ENCODE measurements at places on chromosomes 16 and 17.

DNA sequence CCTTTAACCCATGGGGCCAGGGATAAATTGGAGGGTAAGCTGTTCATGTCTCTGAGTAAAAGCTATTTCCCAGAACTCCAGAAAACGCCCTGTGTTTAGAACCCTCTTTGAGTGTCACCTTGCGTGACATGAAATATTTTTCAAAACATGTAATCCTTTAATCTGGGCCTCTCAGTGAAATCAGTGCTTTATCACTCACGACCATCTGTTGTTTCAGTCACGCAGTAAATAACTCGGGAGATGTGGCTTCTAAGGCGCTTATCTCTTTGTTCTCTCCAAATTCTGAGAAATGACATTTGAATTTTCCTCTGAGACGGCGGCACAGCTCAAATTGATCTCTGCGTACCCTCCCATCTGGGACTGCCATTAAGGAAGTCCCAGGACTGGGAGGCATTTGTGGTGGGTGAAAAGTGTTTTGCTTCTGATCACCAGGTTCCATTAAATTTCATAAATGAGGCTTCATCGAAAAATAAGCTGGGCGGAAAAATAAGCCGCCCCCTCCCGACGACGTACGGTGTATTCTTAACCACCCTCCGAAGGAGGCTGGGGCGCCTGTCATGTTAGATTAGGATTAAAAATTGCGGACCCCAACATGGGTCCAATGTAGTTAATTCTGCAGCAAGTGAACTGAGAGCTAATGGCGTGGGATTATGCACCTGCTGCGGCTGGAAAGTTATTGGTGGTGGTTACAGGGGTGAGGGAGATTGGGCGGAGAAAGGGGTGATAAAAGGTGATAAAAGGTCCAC lies 12.7 kb downstream of the WFDC1 start:
- no peak for DNase-seq

- DNase-seq, result no peak
Observed at GRCh38 chr16:8374586-8375231, 215.6 kb downstream of the TMEM114 start.

- peak; percentile 38 for DNase-seq
Observed at GRCh38 chr16:67399749-67400704, 6.7 kb upstream of the TPPP3 start.

DNA sequence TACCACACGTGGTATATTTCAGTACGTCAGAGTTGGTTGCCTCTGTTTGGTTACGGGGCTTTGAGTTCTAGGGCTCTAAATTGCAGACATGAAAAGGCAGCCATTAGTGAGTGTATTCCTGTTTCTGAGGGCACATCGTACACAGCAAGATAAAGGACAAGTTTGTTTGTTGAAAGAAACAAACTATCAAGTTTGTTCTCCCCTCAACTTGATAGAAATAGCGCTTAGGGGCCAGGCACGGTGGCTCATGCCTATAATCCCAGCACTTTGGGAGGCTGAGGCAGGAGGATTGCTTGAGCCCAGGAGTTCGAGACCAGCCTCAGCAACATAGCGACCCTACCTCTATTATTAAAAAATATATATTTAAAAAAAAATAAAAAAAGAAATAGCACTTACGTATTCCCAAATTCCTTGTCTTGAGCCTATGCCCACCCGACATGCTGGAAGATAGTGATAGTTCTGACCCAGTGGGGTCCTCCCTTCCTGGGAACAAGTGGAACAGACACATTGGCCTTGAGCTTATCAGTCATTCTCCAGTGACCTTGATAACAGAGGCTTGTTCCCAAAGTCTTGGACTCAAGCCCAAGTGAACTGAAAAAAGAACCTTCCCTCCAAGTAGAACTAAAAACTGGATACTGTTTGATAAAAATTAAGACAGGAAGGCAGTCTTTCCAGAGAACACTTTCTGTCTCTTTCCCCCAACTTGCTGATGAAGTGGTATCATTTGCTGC lies 139.9 kb upstream of the CACNG3 start:
- DNase-seq, result no peak

- DNase-seq, result no peak
Observed at GRCh38 chr17:77724876-77725615, 233.5 kb upstream of the TNRC6C start.

- DNase-seq, result no peak
Observed at GRCh38 chr17:62753562-62753961, 54.6 kb downstream of the MARCHF10 start.

- DNase-seq, result no peak
Observed at GRCh38 chr17:3710951-3711383, 12.7 kb upstream of the HASPIN start.

DNA sequence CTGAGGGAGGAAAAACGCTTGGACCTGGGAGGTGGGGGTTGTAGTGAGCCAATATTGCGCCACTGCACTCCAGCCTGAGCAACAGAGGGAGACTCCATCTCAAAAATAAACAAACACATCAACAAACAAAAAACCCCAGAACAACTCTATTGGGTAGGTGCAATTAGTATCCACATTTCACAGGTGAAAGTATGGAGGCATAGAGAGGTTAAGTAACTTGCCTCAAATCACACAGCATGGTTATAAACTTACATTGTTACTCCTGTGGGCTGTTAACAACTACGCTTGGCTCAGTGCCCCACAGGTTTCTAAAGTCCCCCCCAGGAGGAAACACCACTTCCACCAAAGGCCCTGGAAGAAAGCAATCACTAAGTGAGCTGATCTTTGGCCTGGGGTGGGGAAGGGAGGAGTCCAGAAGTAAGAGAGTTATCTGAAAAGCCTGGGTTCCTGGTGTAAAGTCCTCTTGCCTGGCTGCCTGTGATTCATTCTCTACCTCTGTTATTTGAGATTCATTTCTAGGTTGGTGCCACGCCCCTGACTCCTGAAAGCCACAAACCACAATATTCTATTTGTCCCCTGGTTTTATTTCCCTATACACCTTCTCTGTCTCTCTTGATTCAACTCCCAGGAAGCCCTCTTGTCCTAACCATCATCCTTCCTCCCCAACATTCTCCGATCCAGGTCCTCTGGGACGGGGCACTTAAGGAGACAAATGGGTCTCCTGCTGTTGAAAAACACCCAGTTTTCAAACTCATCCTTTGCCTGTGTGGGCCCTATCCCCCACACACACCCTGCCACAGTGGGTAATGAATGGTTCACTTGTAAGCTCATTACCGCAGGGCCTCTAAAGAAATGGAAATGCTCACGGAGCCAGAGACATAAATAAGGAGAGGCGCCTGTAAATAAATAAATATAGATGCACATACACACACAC lies 195.4 kb downstream of the XYLT1 start:
- DNase-seq, result no peak

GRCh38 chr17:82019690-82020571 lies 2.7 kb downstream of the CENPX start:
- no peak for DNase-seq

- DNase-seq, result no peak
Observed at GRCh38 chr17:79970576-79971068, 65.0 kb downstream of the TBC1D16 start.

Data from NCI-H1417 treated with DMSO at 0.1 percent for 48 hours (cell line).